ENCODE measurements at places on chromosomes 7 and 10.

- no peak for DNase-seq
Observed at GRCh38 chr10:117047947-117048346, 43.0 kb upstream of the SHTN1 start.

DNA sequence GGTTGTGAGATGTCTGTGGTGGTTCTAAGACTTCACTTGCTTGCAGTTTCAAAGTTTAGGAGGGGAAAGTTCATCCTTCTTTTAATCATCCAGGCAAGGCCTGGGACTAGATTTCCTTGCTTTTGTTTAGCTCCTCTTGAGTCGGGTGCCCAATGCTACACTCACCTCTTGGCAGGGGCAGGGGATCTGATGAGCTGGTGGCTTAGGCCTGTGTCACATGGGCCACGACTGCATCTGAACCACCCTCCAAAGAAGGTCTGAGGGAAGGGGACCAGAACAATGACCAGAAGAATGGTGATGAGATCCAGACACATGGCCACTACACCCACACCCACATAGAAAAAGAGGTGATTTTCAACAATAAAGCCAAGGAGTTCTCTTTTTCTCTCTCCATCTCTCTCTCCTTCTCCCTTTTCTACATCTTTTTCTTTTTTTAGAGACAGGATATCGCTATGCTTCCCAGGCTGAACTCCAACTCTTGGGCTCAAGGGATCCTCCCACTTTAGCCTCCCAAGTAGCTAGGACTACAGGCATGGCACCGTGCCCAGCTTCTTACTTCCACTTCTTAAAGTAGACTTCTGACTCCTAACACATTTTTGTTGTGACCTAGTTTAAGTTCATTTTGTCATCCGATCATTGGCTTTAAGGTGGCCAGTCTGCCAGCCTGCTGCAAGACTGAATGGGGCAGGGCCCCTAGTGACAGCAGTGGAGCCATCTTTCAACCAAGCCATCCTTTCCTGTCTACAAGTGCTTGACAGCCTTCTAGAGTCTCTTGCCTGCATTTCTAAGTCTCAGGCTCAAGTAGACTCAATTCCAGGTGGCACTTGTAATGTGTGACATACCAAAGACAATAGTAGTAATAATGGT is 350.9 kb downstream of the RNLS start:
- DNase-seq, result no peak

- no peak for DNase-seq
Observed at GRCh38 chr7:137717811-137718271, 128.9 kb downstream of the DGKI start.

- no peak for DNase-seq
Observed at GRCh38 chr10:12018438-12019282, 23.9 kb downstream of the UPF2 start.

DNA sequence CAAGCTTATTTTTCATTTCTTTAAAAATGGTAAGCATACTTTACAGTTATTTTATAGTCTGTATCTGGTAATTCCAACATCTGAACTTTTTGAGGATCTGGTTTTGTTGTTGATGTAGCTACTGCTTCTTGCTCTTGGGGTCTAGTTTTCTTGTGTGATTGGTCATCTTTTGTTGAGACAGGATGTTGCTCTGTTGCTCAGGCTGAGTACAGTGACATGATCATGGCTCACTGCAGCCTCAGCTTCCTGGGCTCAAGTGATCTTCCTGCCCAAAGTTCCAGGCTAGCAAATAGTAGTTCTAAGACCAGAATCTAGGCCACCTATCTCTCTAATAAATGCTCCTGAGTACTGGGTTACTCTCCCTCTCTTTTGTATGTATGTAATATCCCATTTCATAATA is 75.7 kb downstream of the NRCAM start:
- no peak for DNase-seq

DNA sequence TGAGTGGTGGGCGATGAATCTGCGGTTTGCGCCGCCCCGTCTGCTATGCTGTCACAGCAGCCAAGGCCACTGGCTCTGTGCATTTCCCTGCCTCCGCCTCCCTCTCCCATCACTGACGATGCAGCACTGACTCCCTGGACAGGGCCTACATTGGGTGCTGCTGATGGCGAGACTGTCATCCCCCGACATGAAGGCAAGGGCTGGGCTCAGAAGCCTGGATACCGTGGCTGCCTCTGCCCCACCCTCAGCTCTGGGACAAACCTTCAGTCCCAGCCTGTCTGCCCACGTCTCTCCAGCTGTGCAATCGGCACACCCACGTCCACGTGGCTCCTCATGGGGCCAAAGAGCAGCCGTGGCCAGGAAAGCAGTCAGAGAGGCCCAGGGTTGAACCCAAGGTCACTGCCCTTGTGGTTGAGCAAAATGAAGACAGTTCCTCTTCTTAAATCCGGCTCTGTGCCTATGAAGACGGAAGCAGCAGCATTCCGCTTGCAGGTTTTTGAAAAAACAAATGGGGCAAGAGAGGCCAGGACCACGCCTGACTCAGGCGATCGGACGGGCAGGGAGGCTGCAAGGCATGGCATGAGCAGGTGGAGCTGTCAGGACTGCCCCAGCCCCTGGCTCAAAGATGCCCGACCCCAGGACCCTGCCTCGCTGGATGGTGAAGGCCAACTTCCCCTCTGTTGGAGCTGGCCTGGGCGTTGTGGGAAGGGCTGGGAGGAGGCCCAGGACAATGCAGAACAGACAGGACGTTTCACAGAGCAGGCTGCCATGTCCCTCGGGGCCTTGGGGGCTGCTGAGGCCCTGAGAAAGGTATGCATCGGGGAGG is 517.5 kb downstream of the DNAJB6 start:
- DNase-seq, result no peak

- DNase-seq, result no peak
Observed at GRCh38 chr10:129078346-129078745, 388.7 kb upstream of the MGMT start.

- no peak for DNase-seq
Observed at GRCh38 chr10:1461016-1461415, 276.3 kb downstream of the ADARB2 start.

DNA sequence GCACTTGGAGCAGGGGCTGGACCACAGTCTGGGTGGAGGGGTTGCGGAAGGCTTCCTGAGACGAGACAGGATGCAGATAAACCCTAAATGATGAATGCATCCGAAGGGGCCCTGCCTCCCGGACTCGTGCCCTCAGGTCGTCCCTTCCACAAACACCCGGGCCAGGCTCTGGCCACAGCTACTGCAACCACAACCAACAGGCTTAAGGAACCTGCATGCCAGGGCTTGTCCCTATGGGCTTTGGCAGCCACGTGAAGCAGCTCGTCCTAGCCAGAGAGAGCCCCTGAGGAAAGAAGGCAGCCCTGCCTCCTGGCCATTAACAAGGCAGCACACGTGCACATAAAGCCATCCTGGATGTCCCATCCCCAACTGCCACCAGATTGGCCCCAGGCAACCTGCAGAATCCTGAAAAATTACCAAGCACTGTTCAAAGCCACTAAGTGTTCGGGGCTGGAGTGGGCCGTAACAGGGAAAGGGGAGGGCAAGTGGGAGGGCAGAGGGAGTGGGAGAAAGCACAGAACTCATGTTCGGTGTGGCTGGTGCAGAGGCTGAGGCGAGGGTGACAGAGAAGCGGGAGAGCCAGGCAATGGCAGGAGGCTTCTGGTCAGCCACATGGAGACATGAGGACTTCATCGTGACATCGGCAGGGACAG is 62.7 kb downstream of the MAD1L1 start:
- no peak for DNase-seq

GRCh38 chr10:13473986-13474385 is 54.8 kb downstream of the BEND7 start:
- DNase-seq, result no peak

- DNase-seq, result no peak
Observed at GRCh38 chr7:29557954-29558353, 5.7 kb upstream of the PRR15 start.

- DNase-seq, result peak; percentile 44
Observed at GRCh38 chr10:42491001-42491592, 147.3 kb downstream of the ZNF33B start.

- DNase-seq, result no peak
Observed at GRCh38 chr10:53403688-53404087, 631.1 kb upstream of the MBL2 start.

DNA sequence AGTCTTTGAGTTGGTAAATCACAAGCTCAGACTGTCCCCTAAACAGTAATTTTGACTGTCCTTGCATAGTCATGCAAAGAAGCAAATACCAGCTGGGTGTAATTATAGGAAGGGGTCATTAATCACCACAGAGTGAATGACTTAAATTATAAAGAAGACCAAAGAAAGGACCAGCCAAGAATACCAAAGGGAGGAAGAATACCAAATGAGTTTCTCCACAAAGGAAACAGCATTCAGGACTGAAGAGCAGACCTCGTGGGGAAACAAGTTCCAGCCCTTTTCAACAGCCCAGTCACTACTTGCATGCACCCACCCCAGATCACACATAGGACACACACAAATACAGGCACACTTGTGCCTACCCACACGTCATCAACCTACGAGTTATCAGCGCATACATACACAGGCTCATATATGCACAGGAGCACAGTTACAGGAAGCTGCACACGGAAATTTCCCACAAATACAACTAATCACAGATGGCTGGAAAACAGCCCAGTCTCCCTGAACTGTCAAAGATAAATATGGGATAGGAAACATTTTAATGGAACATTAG is 77.6 kb downstream of the DENND2A start:
- no peak for DNase-seq

DNA sequence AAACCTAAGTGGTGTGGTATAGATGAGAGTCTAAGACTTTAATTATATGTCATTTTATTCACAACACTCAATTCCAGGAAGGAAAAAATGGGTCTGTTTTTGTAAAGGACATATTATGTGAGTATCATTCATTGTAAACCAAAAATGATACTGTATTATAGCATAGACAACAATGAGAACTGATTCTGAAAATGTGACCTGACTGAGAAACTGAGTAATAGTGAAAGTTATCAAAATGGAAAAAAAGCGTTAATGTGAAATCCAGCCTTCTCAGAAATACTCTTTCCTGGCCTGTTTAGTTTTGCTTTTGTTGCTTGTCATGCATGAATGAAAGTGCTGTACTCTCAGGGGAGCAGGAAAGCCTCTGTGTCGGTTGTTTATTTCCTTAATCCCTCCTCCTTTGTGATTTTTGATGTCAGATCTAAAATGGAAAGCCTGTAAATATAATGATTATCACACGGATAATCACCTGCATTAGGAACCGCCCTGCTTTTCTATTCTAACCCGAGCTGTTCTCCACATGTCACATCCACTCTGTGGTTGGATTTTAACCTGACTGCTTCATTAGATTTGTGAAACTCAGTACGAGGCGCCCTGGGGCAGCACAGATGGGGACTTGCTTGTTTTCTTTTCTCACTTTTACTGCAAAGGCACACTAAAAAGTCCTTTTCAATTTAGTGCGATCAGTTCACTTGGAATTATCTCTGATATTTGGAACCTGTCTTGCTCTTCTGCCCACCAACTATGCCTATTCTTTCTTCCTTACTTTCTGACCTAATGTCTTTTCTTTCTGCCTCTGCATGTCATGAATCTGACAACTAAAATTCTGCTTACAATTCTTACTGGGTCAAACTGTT is 240.9 kb upstream of the KAT6B start:
- peak; percentile 46 for DNase-seq

DNA sequence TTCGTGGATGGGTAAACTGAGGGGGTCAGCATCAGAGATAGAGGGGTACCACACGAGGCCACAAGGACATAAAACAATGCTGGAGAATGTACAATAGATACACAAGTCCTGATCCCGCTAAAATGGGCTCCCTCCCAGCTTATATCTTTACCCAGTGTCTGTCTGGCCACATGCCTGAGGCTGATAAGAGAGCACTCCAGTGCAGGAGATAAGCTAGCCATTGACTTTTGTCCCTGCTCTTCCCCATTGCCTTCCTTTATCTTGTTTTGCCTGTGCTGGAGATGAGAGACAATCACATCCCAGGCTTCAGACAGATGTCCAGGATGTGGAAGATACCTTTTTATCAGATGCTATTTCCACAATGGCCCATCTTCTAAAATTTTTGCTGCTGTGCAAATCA is 6.0 kb downstream of the GAD2 start:
- DNase-seq, result no peak

DNA sequence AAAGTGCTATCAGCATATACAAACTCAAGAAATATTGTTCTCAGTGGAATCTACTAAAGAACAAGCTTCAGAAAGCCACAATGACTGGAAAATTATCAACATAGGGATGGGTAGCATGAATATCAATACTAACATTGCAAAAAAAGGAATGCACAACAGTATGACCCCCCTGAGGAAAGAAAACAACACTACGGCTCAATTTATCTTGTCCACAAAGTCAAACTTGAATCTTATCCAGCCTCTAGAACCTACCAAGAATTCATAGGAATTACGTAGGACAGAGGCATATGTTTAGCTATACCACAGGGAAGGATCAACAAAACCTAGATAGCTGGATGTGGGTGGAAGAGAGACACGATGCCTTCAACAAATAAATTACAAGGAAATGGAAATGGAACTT is 54.6 kb downstream of the AGMO start:
- DNase-seq, result no peak

- DNase-seq, result no peak
Observed at GRCh38 chr7:69534461-69535041, 63.7 kb upstream of the AUTS2 start.

GRCh38 chr10:108850138-108850854 is 1073.0 kb downstream of the XPNPEP1 start:
- no peak for DNase-seq

- no peak for DNase-seq
Observed at GRCh38 chr7:110095372-110096052, 995.4 kb upstream of the LRRN3 start.

DNA sequence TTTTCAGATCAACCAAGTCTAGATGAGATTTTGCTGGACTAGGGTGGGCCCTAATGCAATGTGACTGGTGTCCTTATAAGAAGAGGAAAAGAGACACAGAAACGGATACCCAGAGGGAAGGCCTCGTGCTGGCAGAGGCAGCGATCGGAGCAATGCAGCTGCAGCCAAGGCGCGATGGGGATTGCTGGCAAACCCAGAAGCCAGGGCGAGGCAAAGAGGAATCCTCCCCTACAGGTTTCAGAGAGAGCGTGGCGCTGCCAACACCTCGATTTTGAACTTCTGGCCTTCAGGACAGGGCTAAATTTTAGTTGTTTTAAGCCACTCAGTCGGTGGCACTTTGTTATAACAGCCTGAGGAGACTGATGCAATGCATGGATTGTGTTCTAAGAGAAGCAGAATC is 157.1 kb upstream of the RHEB start:
- no peak for DNase-seq

- no peak for DNase-seq
Observed at GRCh38 chr10:27500096-27500495, 4.0 kb upstream of the RAB18 start.

GRCh38 chr10:665579-666091 is 23.8 kb downstream of the DIP2C start:
- DNase-seq, result no peak

GRCh38 chr7:130345136-130345535 is 520 bp downstream of the CPA5 start:
- no peak for DNase-seq

DNA sequence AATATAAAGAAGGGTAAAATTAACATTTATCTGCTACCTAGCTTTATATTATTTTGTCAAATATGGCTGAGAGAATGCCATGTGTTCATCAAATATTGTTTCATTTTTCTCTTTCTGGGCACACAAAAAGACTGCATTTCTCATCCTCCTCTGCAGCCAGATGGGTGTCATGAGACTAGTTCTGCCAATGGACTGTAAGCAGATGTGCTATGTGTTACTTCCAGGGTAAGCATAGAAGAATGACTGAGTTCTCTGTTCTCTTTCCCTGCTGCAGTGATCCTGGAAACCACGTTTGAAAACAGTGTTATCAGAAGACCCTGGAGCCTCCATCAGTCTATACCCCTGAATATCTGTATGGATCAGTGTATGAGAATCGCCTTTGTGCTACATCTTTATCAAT is 24.1 kb upstream of the SLK start:
- DNase-seq, result no peak

- peak; percentile 80 for DNase-seq
Observed at GRCh38 chr10:60573336-60573735, 183.7 kb upstream of the ANK3 start.

Data from ACHN (cell line).